HFFc6 (cell line): ENCODE measurements at places on chromosomes 11 and 22.

- DNase-seq = no peak
Observed at GRCh38 chr11:60005360-60005759, 11.6 kb upstream of the OOSP4B start.

- DNase-seq = peak; percentile 89
Observed at GRCh38 chr11:58334708-58335107, 24.2 kb downstream of the OR5B17 start.

DNA sequence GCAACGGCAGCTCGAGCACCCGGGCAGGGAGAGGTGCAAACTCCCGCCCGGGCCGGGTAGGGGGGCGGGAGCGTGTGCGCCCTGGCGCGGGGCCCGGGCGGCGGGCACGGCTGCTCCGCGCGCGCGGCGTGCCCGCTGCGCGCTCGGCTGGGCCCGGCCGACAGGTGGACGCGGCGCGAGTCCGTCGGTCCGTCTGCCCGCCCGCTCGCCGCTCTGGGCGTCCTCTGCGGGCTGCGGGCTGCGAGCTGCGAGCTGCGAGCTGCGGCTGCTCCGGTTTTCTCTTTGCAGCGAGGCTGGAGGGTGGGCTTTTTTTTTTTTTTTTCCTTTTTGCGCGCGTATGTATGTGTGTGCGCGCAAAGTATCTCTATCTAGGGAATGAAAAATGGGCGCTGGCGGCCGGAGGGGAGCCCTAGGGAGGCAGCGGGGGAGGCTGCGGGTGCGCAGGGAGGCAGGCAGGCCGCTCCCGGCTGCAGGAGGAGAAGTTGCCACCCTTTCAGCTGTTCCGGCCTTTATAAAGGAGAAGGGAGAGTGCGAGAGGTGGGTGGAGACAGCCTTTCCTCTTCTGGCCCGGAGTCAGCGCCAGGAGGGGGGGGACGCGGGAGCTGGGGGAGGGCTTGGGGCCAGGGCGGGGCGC lies at the start of gene PDGFB:
Gene PDGFB, minus strand, starts transcription at position 487 of the 634 bp plus-strand sequence. CDS start 1,019 bp downstream, outside the sequence.
- no peak for DNase-seq

GRCh38 chr11:69938206-69938605 lies 119.0 kb upstream of the FGF3 start:
- DNase-seq = no peak

GRCh38 chr11:121672630-121673487 lies 220.1 kb upstream of the SORL1-AS1 start:
- no peak for DNase-seq

- peak; percentile 80 for DNase-seq
Observed at GRCh38 chr11:132318421-132319157, 948.2 kb downstream of the NTM start.

GRCh38 chr11:112320668-112321067 lies 60.0 kb upstream of the PLET1 start:
- peak; percentile 44 for DNase-seq

DNA sequence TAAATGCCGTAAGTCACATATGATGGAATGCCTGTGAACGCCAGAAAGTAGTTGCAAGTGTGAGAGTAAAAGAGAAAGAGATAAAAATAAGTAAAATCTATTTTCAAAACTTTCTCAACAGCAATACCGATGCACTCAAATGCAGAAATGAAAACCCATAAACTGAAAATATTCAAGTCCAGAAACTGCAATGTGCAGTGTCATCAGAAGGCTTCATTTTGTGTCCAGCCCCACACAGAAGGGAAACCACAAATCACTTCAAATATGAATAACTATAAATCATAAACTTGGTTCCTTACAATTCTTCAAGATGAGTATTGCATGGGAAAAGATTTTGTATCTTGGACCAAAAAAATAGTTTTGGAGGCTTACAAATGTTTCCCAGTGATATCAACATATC lies 375.2 kb upstream of the ANO5 start:
- no peak for DNase-seq

DNA sequence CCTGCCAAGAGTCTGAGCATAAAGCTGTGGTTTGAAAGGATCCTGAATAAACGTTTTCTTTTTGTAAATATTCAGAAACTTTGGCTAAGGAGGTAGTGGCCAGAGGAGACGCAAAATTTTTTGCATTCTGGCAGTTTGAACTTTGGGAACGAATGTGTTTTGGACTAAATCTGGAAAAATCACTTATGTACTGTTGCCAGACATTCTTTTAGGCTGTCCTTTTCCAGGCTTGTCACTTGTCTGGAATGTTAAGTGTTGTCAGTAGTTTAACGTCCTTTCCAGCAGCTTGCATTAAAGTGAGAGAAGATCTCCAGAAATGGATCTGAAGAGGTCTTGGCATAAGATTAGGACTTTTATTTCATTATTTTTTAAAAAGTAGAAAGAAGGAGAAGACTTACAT lies 18.5 kb downstream of the SPECC1L start:
- DNase-seq = peak; percentile 84

DNA sequence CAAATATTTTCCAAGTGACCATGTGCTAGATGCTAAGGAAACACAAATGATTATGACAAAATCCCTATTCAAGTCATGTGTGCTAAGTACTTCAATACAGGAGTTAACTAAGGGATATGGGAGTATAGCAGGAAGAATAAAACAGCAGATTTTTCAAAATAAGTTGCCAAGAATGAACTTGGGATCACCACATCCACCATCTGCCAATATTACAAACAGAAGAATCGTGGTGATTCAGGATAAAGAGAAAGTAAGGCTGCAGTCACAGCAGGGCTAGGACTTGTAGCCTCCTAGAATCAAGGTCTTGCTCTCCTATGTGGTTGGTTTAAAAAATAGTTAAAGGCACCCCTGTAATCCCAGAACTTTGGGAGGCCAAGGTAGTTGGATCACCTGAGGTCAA lies 34.3 kb downstream of the MRTFA start:
- no peak for DNase-seq
